ENCODE measurements at places on chromosomes 13 and 19. TPM values are rescaled to one million over a fixed set of nuclear protein-coding genes. Genes with fewer than 3 reads are reported as not detected.

GRCh38 chr19:1237754-1238368, at the start of gene CBARP:
CBARP (minus strand) TSS chr19:1238005; CDS start chr19:1236100, 1,905 bp downstream.
- peaks cover 22% of the 10 kb centered on the region for H3K4me1 ChIP-seq
- peaks cover 14% of the 10 kb centered on the region for H3K36me3 ChIP-seq

KCNK6 gene
- 5.4 TPM for total RNA-seq

- peak; percentile 93 for DNase-seq
- peak overlapping the region; percentile 94 for H3K27ac ChIP-seq
- H3K27me3 ChIP-seq: no peaks in the 10 kb centered on the region
- H3K36me3 ChIP-seq: no peaks in the 10 kb centered on the region
Observed at GRCh38 chr13:46354156-46355087, 32.6 kb downstream of the RUBCNL start.

EPSTI1 gene
- 25.9 TPM for total RNA-seq

GRCh38 chr19:10513223-10513622, 4.0 kb downstream of the S1PR5 start:
- no peaks in the 10 kb centered on the region for H3K36me3 ChIP-seq
- H3K27ac ChIP-seq: no peak overlapping the region
- H3K4me3 ChIP-seq: no peak overlapping the region
- peaks cover 22% of the 10 kb centered on the region for H3K27me3 ChIP-seq
- H3K4me1 ChIP-seq: peaks cover 15% of the 10 kb centered on the region

DNA sequence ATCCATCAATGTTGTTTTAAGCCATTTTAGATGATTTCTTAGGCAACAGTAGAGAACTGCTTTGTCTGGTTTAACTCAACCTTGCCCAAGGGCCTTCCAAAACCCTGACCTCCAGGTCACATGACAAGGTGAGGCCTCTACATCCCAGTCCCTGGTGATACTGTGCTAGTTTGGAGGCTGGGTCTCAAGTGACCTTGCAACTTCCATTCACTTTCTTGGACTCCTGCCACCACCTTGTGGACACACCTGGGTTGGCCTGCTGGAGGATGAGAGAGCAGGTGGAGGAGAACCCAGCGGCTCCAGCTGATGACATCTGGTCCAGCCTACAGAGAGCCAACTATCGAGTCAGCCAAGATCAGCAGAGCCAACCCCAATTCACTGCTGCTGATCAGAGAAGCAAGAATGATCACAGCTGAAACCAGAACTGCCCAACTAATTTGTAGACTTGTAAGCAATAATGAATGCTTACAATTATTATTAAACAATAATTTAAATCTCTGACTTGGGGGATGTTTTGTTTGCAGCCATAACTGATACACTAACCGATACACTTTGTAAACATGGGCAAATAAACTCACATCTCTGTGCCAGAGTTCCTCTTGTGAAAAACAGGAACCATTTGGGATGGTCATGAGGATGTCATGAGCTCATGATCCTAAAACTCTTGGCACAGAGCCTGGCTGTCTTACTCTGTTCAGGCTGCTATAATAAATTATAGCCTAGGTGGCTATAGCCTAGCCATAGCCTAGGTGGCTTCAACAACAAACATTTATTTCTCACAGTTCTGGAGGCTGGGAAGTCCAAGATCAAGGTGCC, 11.5 kb downstream of the FAM187B start:
- no peak overlapping the region for H3K4me3 ChIP-seq
- DNase-seq: no peak
- no peaks in the 10 kb centered on the region for H3K36me3 ChIP-seq

MEDAG gene
- 46.7 TPM for total RNA-seq

TRPM4 gene
- total RNA-seq: 15.9 TPM

- H3K4me3 ChIP-seq: no peak overlapping the region
- H3K27ac ChIP-seq: no peak overlapping the region
- DNase-seq: no peak
- H3K27me3 ChIP-seq: no peaks in the 10 kb centered on the region
Observed at GRCh38 chr13:36074659-36075058, 56.5 kb downstream of the DCLK1 start.

- peak; percentile 96 for DNase-seq
- no peak overlapping the region for H3K4me3 ChIP-seq
- no peaks in the 10 kb centered on the region for H3K27me3 ChIP-seq
- H3K36me3 ChIP-seq: peaks cover 87% of the 10 kb centered on the region
Observed at GRCh38 chr19:41299755-41300089, 10.2 kb upstream of the CCDC97 start.

THAP8 gene
- total RNA-seq: 3.2 TPM

COMP gene
- 14.8 TPM for total RNA-seq

DNA sequence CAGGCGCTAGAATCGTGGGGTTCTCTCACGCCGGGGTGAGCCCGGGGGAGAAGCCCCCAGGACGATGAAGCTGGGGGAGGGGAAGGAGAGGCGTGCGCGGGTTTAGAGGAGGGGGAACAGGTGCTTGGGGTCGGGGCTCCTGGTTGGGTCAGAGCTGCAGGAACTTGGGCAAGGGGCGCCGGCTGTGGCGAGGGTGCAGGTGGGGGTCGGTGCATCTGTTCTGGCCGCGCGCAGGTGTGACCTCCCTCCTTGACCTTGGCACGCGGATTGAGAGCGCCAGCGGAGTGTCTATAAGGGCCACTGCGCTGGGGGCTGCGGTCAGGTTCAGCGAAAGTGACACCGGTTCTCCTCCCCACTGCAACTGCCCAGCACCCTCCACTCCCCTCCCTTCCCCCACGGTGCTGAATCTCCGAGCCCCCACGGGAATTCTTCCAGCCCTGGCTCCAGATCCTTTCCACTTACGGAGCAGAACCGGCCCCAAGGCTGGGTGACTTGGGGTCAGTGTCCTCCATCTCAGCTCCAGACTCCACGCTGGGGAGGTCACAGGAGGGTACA, 618 bp downstream of the TMEM38A start:
- no peak overlapping the region for H3K27ac ChIP-seq
- H3K4me3 ChIP-seq: peak overlapping the region; percentile 93
- DNase-seq: peak; percentile 58
- peaks cover 22% of the 10 kb centered on the region for H3K4me1 ChIP-seq
- H3K36me3 ChIP-seq: peaks cover 22% of the 10 kb centered on the region

- H3K4me1 ChIP-seq: peaks cover 10% of the 10 kb centered on the region
- peak; percentile 32 for DNase-seq
- H3K4me3 ChIP-seq: peak overlapping the region; percentile 96
- H3K36me3 ChIP-seq: no peaks in the 10 kb centered on the region
- H3K27ac ChIP-seq: peak overlapping the region; percentile 82
Observed at GRCh38 chr19:4830768-4831265, 695 bp downstream of the TICAM1 start.

- DNase-seq: peak; percentile 98
- peaks cover 28% of the 10 kb centered on the region for H3K4me1 ChIP-seq
- H3K4me3 ChIP-seq: no peak overlapping the region
- H3K27ac ChIP-seq: peak overlapping the region; percentile 75
- H3K27me3 ChIP-seq: no peaks in the 10 kb centered on the region
Observed at GRCh38 chr19:42206871-42207755, 10.4 kb downstream of the DEDD2 start.

GRCh38 chr13:100520936-100521850, 67.4 kb downstream of the GGACT start:
- DNase-seq: peak; percentile 34
- no peaks in the 10 kb centered on the region for H3K36me3 ChIP-seq
- no peak overlapping the region for H3K27ac ChIP-seq
- H3K4me3 ChIP-seq: no peak overlapping the region
- H3K4me1 ChIP-seq: no peaks in the 10 kb centered on the region
